ENCODE measurements at places on chromosomes 6 and 20.
A peak's percentile ranks its signal among the peaks of the same experiment; 100 is the strongest.

- no peak for DNase-seq
These were observed 16.9 kb upstream of the SLC22A16 start for GRCh38 chr6:110493253-110493800.

DNA sequence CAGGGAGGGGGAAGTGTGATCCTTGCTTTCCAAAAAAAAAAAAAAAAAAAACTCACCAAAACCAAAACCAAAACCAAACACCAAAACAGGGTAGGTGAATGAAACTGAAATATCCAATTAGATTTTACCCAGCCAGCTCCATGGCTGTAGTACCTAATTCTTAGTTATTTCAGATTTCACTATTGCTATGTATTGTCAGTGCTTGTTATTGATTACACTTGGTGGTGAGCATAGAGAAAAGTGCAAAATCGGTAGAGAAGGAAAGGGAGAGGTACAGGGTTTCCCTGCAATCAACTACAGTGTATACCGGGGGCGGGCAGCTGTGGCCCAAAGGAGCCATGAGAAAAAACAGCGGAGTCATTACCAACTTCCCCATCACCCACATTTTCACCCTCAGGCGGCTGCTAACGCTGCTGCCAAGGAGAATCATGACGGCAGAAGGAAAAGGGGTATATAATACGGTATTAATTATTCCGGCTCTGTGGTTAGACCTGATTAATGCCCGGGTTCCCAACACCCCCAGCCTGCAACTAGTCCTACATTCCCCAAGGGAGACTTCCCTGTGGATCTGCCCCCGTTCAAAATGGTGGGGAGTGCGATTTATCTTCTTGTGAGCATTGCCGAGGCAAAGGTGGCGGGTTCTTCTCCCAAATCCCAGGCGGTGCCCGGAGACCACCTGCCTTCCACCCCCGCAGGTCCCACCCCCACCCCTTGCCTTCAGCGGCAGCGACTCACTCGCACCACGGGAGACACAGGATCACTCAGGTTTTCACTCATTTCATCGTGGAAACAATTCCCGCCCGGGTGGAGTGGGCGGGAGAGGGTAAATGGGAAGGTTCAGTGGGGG is at the start of gene C6orf62:
TSS of gene C6orf62 (minus strand) at position 30 of the 847 bp plus-strand sequence. CDS start 486 bp downstream, outside the sequence.
- DNase-seq, result no peak

DNA sequence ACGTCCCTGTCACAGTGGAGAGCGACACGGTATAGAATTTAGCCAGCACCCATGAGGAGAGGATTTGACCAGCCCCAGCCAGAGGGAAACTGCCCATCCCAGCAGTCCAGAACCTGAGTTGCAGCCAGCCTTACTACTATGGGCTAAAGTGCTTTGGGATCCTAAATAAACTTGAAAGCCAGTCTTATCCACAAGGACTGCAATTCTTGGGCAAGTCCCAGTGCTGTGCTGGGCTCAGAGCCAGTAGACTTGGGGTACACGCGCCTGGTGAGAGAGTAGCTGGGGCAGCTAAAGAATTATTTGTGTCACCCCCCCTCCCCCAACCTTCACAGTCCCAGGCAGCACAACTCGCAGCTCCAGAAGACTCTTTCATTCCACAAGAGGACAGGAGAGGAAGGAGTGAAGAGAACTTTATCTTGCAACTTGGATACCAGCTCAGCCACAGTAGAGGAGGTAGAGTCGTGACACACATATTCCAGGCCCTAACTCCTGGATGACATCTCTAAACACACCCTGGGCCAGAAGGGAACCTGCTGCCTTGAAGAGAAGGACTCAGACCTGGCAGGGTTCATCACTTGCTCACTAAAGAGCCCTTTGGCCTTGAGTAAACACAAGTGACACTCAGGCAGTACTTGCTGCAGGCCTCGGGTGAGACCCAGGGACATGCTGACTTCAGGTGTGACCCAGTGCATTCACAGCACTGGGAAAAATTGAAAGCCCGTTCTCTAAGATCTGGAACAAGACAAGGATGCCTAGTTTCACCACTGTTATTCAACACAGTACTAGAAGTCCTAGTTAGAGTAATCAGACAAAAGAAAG is 100.3 kb downstream of the REV3L start:
- no peak for DNase-seq

DNA sequence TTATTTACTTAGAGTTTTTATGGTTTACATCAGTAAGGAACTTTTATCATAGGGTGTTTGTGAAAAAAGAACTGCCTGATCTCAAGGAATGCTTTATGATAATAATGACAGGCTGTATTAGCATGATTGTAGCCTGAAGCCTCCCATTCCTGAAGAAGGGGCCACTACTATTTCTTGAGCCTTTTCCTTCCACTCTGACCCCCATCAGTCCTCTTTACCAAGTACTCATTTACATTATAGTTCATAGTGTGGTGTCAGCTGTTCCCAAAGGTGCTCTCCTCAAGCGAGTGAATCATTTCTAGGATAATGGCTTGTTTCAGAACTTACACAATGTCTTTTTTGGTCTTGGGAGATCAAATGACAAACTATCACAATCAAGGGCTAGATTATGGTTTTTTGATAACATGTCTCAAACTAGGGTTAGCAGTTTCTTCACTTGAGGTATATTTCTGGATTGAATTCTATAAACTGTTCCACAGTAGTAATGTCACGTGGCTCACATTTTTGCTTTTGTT is 283.6 kb downstream of the CDKAL1 start:
- DNase-seq, result no peak

- no peak for DNase-seq
These were observed 21.1 kb upstream of the THBS2 start for GRCh38 chr6:169274781-169275180.

DNA sequence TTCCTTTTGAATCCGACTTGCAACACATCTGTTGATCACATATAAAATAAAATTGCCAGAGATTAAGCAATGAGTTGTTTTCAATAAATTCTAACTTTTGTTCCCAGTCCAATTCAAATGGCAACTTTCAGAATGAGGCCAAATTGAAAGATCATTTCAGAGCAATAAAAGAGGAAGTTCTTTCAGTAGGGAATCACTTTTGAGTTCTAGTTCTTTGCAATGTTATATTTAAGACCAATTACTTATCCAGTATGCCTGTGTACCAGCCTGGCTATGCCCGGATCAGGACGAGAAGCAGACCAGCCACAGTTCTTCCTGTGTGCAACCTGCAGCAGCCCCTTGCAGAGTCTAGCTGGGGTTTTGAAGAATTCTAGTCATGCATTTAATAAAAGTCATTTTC is 232.5 kb downstream of the BTBD9 start:
- DNase-seq, result no peak

- no peak for DNase-seq
These were observed 40.8 kb upstream of the TMEM244 start for GRCh38 chr6:129901910-129902309.

DNA sequence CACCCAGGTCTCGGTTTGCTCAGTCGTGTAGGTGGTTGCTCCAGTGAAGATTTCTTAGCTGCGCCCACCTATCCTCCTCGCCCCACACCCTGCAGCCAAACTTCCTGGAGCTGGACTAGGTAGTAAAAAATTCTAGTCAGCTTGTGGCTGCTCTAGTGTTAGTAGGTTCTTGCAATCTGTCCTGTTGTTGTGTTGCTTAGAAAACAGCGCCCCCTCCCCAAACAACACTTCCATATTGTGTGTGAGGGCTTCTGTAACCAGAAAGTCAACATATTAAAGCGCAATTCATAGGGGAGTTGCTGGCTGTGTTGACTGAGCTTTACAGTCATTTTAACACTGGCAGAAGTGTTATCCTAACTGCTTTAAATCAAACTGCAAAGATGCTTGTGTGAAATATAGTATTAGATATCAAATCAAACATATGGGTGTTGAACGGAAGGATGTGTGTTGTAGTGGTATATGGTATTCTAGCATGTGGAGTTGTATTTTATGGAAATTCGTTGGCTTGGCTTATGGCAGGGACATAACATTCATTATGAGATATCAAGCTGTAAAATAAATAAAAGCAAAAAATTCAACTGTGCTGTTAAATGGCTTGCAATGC is 122.5 kb downstream of the ARID1B start:
- DNase-seq, result no peak

- peak; percentile 92 for DNase-seq
These were observed 86.0 kb downstream of the DHX35 start for GRCh38 chr20:39048000-39048696.

GRCh38 chr6:158832026-158832425 is 12.9 kb upstream of the EZR start:
- no peak for DNase-seq

DNA sequence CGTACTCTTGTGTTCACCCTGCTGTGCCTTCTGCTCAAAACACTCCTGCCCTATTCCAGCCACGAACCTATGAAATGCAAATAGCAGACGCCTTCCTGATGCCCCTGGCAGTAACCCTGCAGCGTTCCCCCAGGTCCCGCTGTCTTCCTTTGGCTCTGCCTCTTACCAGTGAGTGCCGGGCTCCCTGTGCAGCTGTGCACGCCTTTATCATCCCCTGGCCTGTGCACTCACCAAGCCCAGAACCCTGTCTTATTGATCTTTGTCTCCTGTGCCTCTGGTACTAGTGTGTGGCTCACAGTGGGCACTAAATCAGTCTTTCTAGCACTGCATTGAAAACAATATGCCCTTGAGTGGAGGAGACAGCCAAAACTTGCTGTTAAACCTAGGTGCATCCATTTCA is 19.7 kb downstream of the ZDHHC14 start:
- DNase-seq, result no peak

DNA sequence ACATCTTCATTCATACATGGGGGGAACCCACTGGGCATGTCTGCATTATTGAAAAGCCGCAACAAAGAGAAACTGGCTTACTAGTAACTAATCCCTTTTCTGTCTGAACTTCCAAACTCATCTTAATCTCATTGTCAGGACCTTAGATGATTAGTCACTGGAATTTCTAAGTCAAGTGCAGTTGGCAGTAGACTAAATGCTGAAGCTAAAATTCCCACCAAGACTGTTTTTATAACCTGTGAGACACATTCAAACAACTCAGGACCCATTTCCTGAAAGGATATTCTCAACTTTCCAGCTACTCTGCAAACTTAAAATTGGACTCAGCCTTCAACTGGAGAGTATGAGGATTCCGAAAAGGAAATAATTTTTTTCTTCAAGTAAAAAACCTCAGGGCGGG is 94.8 kb upstream of the SCAF8 start:
- DNase-seq, result no peak

DNA sequence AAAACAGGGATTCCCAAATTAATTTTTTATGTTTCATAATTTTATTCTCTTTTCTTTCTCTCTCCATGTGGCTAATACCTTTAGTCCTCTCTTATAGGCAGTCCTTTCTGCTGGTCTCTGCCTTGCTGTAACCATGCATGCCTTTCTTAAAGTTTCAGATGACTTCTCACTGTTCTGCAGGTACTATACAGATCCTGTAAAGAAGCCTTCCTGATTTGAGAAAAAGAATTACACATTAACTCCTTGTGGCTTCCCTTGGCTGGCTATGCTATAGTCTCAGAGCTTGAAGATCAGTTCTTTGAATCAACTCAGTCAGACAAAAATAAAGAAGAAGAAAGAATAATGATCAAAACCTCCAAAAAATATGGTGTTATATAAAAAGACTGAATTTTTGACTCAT is 7.3 kb upstream of the GPR63 start:
- DNase-seq, result no peak

DNA sequence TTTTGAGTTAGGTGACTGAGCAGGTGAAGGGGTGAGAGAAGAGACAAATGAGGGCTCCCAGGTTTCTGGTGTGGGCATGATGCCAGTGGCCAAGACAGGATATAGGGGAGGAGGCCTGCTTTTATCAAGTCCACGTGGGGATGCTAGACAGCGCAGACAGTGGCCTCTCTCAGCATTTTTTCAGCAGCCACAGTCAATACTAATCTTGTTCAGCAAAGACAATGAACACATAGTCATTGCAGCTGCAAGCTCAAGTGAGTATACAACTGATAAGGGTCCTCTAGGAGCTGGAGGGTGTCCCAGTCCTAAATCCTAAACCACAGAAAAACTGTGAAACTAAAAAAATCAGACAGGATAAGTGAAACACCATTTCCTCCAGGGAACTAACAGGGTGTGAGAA is 48.6 kb downstream of the UQCC1 start:
- no peak for DNase-seq

- DNase-seq, result no peak
These were observed 63.2 kb upstream of the TIAM2 start for GRCh38 chr6:154931711-154932424.

DNA sequence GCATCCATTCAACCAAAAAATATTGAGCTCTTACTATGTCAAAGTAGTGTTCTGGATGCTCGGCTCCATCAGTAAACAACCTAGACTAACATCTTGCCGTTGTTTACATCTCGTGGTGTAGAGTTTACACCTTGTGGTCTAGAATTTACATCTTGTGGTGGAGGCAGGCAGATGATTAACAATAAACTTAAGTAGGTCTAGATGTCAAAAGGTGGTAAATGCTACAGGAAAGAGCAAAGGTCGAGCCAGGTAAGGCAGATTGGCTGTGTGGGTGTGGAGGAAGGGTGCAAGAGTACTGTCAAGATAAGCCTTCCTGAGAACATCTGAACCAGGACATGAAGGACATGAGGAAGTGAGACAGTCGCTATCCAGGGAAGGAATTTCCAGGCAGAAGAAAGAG is 88.4 kb upstream of the ESR1 start:
- DNase-seq, result no peak

GRCh38 chr6:12962987-12963386 is 246.4 kb downstream of the PHACTR1 start:
- no peak for DNase-seq

DNA sequence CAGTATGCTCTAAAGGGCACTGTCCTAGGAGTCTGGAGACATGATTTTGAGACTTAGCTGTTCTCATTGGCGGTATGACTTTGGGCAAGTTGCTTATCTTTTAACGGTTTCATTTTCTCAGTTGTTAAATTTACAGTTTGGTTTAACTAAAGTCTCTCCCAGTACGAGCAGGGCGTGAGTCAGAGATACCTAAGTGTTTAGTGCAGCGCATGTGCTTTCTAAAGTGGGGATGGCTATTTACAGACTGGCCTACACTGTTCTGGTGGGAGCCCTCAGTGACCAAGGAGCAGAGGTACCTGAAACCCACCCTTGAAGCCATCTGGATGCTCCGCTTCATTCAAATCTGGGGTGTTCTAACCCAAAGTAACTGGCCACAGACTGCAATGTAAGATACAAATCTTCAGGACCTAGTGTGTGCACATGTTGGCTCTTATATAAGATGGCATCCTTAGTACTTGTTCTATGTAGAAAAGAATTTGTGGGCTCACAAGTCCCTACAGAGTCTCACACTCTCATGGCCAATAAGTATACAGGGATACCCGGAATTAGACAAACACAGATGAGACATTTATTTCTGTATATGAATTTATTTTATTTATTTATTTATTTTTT is 10.7 kb downstream of the MSH5 start:
- no peak for DNase-seq

DNA sequence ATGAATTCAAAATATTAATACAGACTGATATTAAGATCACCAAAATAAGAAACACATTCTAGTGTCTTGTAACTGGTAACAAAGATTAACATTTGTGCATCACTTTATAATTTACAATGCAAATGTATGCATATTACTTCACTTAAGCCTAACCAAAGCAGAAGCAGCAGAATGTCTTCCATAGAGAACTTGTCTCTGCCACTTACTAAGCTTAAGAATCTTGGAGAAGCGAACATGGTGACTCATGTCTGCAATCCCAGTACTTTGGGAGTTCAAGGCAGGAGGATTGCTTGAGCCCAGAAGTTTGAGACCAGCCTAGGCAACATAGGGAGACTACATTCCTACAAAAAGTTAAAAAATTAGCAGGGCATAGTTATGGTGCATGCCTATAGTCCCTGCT is 18.8 kb downstream of the AK9 start:
- no peak for DNase-seq

- DNase-seq, result no peak
These were observed 1.8 kb downstream of the ZKSCAN3 start for GRCh38 chr6:28351493-28351925.
